ENCODE measurements at places on chromosomes 4 and X.

DNA sequence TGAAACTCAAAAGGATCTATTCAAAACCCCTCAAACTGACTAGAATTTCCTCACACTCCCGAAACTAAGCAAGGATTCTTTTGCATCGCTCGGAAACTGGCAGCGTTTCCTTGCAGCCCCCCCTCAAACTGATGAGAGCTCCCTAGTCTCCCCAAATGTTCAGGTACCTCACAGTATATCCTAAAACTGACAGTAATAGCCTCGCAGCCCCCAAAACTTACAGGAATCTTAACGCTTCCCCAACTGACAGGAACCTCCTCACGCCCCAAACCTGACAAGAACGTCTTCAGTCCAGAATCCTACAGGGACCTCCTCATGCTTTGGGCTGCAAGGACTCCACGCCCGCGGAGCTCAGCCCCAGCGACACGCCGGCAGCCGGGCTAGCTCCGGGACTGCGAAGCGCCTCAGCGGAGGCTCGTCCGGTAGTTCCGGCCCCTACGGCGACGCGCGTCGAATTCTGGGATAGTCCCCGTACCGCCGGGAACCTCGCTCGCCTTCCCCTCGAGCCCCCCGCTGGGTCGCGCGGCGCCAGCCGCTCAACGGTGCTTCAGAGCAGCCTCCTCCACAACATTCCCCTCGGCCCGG lies 640 bp downstream of the PHF8 start:
- DNase-seq = peak; percentile 18

DNA sequence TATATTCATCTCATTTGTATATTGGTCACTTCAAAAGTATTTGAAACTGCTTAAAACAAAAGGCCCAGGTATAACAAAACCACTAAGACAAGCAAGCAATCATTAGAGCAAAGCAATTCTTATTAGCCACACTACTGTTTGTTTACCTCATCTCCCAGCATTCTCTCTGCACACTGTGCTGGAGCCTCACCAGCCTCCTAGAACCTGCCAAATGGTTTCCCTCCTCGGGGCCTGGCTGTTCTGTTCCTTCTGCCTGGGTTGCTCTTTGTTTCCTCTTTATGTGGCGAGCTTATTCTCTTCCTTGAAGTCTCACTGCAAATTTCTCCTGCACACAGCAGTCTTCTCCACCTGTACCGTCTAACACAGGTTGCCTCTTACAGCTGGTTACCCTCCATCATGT lies 67.5 kb upstream of the MND1 start:
- no peak for DNase-seq

GRCh38 chr4:140296335-140297220 lies 76.9 kb upstream of the SCOC start:
- peak; percentile 25 for DNase-seq

DNA sequence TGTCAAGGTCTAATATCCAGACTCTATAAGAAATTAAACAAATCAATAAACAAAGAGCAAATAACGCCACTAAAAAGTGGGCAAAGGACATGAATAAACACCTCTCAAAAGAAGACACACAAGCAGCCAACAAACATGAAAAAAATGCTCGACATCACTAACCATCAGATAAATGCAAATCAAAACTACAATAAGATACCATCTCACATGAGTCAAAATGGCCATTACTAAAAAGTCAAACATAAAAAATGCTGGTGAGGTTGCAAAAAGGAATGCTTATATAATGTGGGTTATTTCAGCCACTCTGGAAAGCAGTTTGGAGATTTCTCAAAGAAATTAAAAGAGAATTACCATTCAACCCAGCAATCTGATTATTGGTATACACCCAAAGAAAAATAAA lies 481.1 kb downstream of the STPG2 start:
- no peak for DNase-seq

DNA sequence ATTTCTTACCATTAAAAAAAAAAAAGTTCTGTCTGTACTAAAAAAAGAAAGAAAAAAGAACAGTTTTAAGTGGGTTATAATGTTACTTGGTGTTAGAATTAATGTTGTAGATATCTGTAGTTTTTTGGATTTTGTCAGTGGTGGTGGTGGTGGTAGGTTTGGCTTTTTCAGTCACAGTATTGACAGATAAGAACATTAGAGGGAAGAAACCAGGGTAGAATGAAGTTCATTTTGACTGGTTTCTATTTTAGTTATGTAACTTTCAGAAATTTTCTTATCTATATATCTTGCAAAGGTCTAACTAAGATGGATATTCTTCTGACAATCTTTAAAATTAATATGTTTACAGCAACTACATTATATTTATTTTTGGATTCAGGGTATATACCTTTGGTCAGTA lies 105.4 kb downstream of the FBXW7 start:
- no peak for DNase-seq

GRCh38 chr4:4249866-4250265 lies 1.8 kb upstream of the TMEM128 start:
- DNase-seq = no peak

GRCh38 chr4:118281611-118282442 lies 71.0 kb downstream of the PRSS12 start:
- DNase-seq = no peak

DNA sequence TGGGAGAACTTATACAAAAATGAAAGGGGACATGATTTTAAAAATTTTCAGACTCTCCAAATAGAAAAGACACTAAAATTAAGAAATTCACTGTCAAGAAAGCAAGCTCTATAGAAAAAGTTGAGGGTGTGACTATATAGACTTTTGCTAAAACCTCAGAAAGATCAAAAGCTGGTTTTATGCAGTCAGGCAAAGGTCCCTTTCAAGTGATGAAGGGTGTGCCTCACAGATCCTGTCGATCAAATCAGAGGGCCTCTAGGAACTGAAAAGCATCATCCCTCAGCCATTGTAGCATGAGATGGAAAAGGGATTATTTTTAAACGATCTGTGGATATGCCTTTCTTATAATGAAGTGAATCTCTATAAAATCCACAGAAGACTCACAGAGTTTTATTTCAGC lies 116.5 kb downstream of the FAM13A start:
- DNase-seq = no peak

- DNase-seq = no peak
Observed at GRCh38 chrX:40524423-40524822, 56.3 kb upstream of the ATP6AP2 start.

DNA sequence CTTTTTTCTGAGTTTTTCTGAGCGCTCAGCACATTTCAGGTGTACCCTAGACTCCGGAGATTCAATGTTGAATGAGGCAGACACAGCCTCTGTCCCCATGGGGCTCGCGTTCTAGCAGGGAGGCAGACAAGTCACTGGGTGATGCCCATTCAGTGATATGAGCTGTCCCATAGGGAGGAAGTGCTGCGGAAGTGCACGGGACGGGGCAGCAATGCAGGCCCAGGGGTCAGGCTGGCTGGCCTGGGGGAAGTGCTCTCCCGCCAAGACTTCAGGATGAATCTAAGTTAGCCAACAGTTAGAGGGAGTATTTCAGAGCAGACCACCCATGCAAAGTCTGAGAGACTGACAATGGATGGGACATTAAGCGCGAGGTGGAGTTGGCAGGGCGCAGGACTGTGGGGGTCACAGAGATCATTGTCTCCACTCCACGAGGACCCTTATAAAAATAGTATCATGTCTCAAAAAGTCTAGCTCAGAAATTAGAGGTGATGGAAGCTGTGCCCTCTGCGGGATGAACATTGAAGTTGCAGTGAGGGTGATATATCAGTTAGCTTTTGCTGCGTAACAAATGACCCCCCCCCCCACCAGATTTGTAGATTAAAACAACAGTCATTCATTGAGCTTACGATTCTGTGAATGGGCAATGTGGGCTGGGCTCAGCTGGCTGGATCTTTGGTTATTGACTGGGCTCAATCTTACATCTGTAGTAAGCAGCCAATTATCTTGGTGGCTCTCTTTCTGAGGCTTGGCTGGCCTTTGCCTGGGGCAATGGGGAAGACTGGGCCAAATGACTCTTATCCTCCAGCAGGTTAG lies 16.4 kb downstream of the PSAPL1 start:
- DNase-seq = no peak

DNA sequence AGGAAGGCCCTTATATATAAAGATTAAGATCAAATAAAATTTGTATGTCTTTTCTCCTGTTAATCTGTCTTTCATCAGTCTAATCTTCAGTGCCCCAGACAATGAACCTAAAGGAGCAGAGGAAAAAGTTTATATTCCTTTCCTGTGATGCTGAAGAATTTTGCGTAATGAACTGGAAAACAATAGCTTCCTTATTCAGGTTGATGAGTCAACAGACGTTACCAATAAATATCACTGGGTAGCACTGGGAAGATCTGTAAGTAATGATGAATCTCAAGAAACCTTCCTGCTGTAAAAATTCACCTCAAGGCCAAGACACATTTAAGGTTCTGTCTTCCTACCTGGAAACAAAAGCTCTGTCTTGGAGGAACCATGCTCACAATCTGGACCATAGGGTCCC lies 25.5 kb downstream of the CDKN2AIP start:
- DNase-seq = no peak

DNA sequence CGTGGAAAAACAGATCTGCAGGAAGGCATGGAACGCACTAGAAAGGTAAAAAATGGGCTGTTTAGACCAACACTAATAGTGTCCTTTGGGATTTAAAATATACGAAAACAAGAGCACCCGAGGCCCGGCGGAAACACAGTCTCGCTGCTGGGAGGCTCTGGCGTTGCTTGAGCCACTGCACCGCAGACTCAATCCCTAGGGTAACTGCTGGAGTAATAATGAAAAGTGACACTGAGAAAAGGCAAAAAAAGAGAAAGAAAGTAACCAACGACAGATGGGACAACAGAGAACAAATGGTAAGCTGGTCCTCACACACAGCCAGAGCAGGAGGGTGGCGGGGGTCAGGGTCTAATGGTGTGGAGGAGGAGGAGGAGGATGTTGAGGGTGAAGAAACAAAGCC lies 15.4 kb downstream of the IRAK1 start:
- DNase-seq = no peak

- no peak for DNase-seq
Observed at GRCh38 chrX:135516376-135516775, 4.1 kb upstream of the INTS6L start.

GRCh38 chr4:80266902-80267380 lies 477 bp downstream of the FGF5 start:
- no peak for DNase-seq

DNA sequence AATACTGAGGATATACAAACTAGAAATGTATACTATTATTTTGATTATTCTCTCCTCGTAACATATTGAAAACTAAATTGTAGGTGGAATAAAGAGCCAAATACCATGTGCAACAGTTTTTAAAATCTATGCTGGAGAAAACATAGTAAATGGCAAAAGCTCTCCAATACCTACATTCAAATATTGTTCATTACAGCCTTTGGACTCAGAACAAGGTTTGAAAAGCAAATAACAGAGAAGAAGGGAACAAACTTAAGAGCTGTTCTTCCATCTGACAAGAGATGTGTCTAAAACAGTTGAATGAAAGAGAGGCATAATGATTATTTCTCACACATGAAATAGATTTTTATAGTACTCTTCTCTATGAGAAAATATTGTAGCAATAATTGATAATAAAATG lies 25.0 kb upstream of the UGT2B7 start:
- DNase-seq = no peak

DNA sequence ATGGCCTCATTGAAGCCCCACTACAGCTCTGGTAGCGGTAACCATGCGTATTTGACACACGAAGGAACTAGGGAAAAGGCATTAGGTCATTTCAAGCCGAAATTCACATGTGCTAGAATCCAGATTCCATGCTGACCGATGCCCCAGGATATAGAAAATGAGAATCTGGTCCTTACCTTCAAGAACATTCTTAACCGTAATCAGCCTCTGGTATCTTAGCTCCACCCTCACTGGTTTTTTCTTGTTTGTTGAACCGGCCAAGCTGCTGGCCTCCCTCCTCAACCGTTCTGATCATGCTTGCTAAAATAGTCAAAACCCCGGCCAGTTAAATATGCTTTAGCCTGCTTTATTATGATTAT lies 876 bp downstream of the HPRT1 start:
- DNase-seq = no peak

GRCh38 chr4:107683873-107684272 lies 36.2 kb downstream of the PAPSS1 start:
- DNase-seq = no peak

DNA sequence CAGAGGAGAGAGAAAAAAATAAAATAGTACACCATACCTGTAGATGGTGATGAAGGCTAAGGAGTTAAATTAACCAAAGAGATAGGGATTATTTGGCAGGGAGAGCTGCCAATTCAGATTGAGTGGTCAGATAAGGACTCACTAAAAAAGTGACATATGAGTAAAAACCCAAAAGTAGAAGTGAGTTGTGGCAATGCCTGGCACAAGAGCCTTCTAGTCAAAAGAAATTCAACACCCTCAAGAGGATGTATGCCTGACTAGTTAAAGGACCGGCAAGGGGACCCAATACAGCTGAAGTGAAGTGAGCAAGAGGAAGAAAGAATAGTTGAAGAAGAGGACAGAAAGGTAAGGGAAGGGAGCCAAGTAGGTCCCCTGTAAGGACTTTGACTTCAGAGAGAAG lies 34.9 kb downstream of the ELF2 start:
- DNase-seq = no peak

- no peak for DNase-seq
Observed at GRCh38 chrX:152819732-152820131, 10.8 kb downstream of the CETN2 start.

DNA sequence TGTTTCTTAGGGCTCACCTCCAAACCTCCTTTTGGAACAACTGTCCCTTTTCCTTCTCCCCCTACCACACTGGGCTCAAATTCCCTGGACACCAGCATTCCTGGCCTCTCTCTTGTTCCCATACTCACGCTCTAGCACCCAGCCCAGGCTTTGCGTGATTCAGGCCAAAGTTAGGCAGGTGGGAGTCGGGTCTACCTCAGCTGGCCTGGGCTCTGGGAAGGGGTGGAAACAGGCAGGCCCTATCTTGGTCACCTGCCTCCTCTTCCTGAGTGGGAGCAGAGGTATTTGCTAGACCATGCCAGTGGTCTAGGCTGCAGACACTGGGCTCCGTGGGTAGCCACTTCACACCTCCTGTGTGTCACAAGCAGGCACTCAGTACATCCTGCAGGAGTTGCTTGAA lies 211.1 kb upstream of the MAMLD1 start:
- no peak for DNase-seq

DNA sequence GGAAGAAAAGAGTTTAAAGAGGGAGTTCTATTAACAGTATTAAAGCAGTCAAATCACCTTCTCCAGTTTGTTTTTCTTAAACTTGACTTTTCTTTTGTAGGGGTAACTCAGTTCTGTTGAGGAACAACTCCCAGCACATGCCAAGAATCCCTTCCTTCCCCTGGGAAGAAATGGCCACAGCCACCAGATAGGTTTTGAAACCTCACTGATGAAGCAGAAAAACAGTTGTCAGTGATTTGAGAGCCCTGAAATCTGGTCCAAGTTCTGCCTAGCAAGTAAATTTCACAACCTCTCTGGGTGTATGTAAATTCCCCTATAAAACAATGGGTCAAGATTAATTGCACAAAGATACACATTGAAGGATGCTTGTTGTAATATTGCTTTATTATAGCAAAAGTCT lies 167.1 kb downstream of the DHX15 start:
- no peak for DNase-seq

- DNase-seq = no peak
Observed at GRCh38 chr4:114302472-114302871, 296.1 kb upstream of the UGT8 start.

- no peak for DNase-seq
Observed at GRCh38 chrX:1221296-1221845, 8.9 kb upstream of the CRLF2 start.

GRCh38 chr4:94304365-94304971 lies 38.2 kb downstream of the HPGDS start:
- DNase-seq = peak; percentile 12
